ENCODE measurements at places on chromosomes 6 and 20.

GRCh38 chr6:36018339-36018738, 6.1 kb downstream of the SLC26A8 start:
- DNase-seq, result no peak

- no peak for DNase-seq
These were observed 96.7 kb upstream of the PMEPA1 start for GRCh38 chr20:57806476-57806875.

DNA sequence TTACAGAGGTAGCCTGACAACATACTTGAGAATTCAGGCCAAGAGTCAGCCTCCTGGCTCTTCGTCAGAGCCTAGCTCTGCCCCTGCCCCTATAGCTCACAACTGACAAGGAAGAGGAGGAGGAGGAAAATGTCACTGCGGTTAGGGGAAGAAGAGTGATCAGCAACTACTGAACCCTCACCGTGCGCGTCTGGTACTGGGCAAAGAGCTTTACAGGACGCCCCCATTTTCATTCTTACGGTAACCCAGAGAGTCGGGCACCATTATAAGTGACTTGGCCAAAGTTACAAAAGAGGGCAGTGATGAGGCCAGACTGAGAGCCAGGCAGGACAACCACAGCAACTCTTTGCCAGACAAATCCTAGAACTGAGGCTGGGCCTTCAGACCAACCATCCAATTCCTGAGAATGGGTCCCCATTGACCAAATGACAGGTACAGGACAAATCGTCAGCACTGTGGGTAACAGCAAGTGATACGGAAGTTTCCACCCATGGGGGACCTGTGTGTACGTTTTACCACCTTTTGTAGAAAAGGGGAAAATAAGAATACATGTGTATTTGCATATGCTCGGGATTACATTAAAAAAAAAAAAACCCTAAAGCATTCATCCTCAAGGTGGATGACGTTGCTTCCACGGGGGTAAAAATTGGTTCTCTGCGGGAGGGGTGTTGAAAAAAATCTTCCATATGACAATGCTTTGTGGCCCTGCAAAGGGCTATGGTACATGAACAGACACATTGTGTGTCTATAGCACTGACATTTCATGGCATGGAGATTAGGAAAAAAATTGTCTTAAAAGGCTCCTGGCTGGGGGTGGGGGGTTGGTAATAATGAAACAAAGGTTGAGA, 118.0 kb downstream of the NFATC2 start:
- DNase-seq, result no peak

DNA sequence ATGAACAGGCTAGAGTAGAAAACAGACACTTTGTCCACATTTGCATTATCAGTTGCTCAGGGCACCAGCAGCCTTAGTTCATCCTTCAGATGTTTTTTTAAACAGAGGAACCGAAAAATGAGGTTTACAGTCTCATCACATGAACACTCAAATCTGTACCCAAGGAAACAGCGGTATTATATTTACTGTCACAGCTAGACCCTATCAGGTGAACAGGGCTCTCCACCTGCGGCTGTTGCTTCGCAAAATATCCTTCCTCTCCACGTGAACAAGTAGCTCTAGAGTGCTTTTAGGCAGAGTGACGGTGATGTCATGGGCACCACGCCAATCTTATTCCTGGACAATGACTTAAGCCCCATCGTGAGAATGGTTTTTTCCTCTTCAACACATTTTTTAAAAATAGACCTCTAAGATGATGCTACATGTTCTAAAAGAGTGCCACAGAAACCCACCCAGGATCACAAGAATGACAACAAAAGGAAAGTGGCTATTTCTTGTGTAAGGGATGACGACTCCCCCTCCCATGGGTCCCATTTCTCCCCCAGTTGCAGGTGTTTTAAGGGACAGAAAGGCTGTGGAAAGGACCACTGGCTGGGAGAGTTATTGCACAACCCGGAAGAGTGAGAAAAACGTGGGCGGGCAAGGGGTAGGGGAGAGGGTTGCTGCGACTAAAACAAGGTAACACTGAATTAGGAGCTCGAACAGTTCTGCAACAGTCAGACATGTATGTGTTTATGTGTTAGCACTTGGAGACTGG, 77.7 kb downstream of the EFHC1 start:
- no peak for DNase-seq

DNA sequence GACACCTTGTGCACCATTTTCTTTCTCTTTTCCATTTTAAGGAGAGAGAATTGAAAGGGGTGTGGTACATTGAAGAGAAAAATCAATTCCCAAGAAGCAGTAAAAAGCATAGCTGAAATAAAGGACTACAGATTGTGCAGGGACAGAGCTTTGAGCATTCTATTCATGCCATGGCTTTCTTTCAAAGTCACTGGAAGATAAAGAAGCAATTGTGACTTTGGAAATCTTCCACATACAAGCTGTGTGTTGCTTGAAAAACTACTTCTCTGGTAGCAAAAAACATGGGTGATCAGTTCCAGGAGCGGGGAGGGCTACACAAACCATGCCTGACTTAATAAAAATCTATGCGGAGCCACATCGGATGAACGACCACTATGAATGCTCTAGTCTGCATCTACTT, 230.2 kb upstream of the THEMIS start:
- DNase-seq, result no peak

DNA sequence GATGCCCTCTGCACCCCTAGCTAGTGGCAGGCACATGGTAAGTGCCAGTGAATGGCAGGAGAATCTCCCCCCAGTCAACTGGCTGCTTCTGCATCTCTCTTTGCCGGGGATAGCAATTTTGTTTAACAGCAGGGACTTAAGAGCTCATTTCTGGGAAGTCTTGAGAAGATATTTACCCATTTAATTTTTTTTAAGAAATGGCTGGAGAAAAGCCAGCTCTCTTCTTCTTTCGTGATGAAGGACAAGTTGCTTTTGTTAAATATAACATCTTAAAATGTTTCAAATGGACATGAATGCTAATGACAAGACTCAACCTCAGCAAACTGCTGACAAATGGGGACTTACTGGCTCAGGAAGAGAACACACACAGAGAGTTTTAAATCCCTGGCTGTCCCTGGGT, 55.0 kb upstream of the IYD start:
- DNase-seq, result no peak

- DNase-seq, result peak; percentile 67
These were observed 95.5 kb upstream of the SCGN start for GRCh38 chr6:25556516-25556915.

- DNase-seq, result peak; percentile 12
These were observed 7.9 kb downstream of the EXOC2 start for GRCh38 chr6:684831-685636.

DNA sequence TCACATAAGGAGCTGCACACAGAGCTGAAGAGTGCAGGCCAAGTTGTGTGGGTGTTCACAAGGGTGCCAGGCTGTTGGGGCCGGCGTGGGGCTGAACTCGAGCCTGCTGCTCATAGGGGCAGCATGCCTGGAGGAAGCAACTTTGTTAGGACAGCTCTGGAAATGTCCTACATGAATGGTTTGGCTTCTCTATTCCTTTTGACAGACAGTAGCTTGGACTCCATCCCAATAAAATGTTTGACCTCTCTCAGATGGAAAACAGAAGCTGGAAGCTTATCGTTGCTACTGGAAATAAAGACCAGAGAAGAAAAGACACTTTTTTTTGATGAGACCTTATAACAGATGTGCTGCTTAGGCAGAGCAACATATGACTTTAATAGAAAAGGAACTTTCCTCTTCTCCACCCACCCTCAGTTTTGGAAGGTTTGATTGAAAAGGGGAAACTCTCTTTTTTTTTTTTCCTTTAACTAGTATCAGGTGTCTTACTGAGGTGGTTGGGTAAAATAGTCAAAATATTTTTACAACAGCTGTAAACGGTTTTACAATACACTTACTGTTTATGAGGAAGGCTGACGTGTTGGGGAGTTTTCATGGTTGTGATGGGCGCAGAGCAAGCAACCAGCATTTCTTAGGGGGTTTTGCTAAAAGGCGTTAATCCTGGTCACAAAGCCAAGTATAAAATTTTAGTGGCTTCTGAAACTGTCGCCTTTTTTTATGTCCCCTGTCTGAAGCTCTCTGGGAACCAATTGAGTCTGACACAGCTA, 80.7 kb upstream of the EEF1E1 start:
- DNase-seq, result no peak

- DNase-seq, result no peak
These were observed 301.6 kb upstream of the ADGRB3 start for GRCh38 chr6:68333442-68333841.

DNA sequence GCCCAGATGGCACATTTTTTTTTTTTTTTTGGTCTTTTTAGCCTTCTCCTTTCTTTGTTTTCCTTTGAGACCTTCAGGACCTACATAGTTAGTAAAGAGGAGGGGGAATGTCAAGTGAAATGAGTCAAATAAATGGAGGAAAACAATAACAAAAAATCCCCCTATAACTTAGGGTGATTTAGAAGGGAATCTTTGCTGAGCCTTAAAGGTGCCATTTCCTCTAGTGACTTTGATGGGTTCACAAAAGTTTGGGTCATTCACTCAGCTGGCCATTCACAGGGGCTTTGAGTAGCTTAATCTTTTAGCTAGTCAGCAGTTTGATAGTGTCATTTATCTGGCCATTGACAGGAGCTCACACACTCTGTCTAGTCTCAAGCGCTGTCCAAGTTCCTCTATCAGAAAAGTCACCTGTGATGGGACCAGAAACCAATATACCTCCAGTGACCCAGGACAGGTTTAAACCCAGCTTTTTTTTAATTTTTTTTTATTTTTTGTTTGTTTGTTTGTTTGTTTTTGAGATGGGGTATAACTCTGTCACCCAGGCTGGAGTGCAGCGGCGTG, 275.1 kb upstream of the PRDM1 start:
- no peak for DNase-seq

GRCh38 chr6:44305200-44305725, 7.9 kb downstream of the AARS2 start:
- DNase-seq, result no peak

DNA sequence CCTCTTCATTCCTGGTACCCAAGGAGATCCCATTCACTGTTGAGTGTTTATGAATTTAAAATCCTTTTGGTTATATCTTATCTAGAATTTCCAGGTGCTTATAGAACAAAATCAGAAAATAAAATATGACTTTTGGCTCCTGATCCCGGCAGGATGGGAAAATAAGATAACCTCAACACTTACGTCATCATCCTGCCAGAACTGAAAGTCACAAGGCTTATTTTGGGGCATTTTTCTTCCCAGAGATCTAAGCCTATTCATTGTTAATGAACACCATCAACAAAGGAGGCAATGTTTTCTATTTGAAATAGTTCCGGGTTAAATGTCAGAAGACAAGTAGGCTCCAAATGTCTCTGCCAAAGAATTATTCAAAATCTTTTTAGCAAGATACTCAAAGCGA, 580.6 kb downstream of the TFAP2A start:
- no peak for DNase-seq

DNA sequence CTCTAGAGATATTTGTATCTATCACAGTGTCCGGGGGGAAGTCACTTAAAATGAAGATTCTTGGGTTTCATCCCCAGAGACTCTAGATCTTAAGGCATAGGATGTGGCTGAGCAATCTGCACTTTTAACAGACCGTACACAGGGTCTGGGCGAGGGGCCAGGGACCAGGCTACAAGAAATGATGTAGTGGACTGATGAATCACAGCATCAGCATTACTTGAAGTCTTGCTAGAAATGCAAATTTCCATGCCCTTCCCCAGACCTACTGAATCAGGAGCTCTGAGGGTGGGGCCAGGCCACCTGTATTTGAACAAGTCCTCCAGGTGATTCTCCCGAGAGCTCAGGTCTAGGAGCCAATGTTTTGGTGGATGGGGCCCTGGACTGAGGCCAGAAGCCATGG, 168.4 kb downstream of the DOK5 start:
- DNase-seq, result no peak

GRCh38 chr20:47125508-47125757, 230.8 kb downstream of the EYA2 start:
- DNase-seq, result no peak

Measured in stimulated activated CD4-positive, alpha-beta T cell treated with anti-CD3 and anti-CD28 coated beads, Interleukin-1b, Interleukin-23, amount 100 ng/mL, for 1 hour (primary cell).